ENCODE measurements at places on chromosomes 3 and 15.

DNA sequence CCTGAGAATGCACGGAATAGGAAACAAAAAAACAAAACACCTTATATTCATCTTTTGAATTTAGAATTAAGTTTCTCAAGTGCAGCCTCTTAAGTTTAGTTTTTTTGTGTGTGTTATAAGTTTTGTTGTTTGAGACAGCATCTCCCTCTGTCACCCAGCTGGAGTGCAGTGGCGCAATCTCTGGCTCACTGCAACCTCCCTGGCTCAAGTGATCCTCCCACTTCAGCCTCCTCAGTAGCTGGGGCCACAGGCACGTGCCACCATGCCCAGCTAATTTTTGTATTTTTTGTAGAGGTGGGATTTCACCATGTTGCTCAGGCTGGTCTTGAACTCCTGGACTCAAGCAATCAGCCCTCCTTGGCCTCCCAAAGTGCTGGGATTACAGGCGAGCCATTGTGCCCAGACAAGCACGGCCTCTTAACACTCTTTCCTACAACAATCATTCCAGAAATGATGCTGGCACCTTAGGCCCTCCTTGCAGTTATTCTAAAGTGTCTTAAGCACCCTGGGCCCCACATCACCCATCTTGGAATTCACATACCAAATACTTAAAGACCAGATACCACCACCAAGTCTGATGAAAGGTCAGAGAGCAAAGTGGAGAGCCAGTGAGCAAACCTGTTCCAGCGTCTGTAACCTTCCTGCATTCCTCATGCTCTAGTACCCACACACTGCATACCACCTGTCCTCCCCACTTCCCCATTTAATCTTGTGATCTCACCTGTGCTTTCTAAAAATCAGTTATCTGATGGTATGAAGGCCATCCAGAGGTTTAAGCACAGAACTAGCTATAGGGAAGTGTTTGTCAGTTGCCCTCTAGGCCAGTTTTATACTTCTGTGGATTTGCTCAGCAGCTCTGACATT, 6.9 kb upstream of the SPG11 start:
- no peak for DNase-seq

DNA sequence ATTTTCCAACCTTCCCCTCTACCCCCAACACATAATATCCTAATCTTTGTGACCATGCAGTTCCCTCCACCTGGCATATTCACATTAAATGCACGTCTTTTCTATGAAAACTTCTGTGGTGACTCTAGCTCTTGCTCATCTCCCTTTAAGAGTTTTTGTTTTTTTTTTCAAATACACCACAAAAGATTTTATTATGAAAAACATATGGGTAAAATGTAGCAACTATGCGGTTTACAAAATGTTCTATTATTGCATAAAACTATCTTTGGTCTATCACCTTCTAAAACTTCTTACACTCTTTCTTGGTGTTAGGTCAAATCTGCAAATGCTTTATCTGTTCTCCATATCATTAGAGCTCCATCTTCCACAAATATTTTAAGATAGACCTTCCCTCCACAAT, 38.6 kb upstream of the ADGRG7 start:
- DNase-seq, result no peak

DNA sequence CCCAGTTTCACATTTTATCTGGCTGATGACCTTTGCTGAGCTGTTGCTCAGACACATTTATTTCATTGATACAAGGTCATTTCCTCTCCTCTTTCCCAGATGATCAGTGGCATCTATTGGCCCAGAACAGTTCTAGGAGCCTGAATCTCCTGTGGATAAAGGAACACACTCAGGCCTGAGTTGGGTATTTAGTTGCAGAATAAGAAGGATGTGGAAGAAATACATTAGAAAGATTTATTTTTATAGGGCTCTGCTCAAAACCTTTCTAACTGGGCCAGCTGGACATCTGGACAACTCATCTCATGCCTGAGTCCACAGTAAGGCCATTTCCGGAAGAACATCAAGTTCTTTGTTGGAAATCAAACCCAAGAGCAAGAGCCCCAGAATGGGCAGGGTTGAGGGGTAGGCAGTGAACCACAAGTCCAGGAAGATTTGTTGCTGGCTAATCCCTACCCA, 19.7 kb upstream of the MFGE8 start:
- DNase-seq, result no peak

- no peak for DNase-seq
Observed at GRCh38 chr3:114442246-114442645, 148.4 kb downstream of the TIGIT start.

DNA sequence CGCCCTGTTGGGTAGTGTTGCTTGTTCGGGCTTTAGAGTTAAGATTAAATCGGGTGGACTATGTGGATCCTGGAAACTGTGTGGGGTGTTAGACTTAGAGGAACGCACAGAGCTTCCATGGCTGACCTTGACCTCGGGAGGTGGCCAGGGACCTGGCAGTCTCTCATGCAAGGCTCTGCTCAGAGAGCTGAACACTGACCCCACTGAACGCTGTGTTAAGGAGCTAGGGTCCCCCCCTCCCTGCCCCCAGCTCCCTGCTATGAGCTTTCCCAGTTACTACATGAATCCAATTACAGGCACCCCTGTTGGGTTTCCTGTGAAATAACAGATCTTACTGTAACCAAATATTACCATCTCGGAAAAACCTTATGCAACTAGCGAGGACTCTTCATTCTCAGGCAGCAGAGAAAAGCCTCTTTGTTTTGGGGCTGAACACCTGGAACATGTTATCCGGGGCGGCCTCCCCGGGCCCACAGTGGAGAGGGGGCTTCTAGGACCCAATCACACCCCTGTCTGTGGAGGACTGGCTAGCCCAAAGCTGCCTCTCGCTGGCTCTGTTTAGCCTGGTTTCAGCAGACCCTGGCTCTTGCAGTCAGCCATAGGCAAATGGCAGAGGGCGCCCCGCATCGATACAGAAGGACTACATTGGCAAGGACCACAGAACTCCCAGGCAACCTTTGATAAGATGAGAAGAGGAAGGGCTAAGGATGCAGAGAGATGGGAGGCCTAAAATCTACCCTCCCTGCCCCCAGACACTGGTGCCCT, 25.8 kb upstream of the ALDH1A3 start:
- DNase-seq, result no peak

- DNase-seq, result no peak
Observed at GRCh38 chr15:90686435-90687218, 30.5 kb upstream of the BLM start.

DNA sequence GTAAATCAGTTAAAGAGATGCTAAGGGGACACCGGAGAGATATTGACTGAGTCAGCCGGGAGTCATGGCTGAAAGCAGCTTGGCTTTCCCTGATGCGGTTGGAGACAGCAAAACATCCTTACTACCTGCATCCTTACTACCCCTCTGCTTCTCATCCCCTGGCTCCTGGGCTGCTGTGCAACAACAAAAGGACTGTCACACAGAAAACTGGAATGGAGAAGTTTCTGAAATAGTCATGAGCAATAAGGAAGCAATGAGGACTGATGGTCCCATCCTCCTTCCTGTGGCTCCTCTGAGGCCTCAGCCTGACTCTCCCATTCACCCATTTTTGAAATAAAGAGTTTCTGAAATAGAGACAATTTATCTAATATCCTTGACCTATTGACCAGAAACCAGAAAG, 1.1 kb downstream of the HCLS1 start:
- DNase-seq, result no peak

DNA sequence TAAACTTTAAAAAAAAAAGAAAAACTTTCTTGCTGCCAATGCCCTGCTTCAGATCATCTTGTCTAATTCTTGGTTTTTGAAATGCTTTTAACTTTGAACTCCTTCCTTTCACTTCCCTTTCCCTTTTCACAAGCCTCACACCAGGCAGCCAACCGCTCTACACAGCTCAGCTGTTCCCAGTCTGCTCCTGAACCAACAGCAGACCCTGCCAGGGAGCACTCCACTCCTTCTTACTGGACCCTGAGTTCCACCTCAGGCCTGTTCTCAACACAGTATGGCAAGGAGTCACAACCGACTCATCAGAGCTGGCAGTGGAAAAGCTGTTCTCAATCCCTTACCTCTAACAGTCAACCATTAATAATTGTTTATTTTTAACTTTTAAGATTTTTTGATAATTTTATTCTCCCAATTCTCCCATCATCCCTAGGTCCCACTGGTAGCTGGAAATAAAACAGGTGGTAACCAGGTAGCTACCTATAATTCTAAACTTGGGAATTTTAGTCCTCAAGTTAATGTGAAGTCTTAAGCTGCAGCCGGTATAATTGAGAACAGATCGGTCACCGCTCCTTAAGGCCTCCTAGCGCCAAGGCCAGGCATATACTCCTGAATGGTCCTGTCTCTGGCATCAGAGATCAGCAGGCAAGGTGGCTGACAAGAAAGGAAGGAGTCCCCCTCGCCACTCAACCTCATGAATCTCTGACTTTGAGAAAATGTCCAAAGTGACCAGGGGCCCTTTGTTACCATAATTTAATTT, 43.9 kb downstream of the BOC start:
- DNase-seq, result no peak

GRCh38 chr3:19226479-19226878, 78.2 kb downstream of the KCNH8 start:
- DNase-seq, result no peak

GRCh38 chr15:88300089-88300488, 43.5 kb upstream of the NTRK3 start:
- no peak for DNase-seq

GRCh38 chr3:115146032-115146417, 1.1 kb downstream of the ZBTB20 start:
- DNase-seq, result peak; percentile 26

GRCh38 chr3:114155370-114155821, 23.5 kb downstream of the DRD3 start:
- DNase-seq, result no peak

GRCh38 chr3:101063401-101063800, 70.2 kb upstream of the ABI3BP start:
- no peak for DNase-seq

DNA sequence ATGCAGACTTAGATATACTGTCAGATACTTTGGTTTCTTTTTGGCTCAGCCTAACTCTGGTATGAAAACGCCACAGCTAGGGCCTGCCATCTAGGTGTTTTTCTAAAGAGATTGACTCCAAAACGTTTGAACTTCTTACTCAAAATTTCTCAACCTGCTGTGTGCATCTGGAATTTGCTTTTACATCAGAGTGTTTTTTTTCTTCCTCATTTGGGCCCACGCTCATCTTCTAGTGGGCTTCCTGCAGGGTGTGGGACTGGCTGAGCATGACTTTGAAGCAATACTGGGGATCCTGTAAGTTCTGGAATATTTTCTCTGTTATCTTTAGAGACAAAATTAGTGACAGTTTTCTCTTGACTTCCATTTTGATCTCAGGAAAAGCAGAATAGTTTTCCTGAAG, 117.8 kb downstream of the NR1D2 start:
- DNase-seq, result no peak

DNA sequence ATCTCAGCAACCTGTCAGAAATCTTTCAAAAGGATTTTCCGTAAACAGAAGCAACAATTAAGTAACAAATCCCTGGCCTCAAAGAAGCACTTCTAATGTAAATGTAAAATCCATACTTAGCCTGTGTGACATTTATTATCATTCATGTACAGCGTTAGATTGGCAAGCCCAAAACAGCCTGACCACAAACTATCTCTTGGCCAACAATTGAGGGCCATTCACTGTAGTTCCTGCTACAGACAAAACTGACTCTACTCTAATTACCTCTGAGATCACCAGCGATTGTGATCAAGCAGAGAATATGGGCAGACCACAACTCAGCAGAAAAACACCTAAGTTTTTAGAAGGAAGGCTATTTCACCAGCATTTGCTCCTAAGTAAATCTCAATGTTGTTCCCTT, 9.2 kb downstream of the SHQ1 start:
- DNase-seq, result no peak

GRCh38 chr15:79872358-79873017, 24.3 kb downstream of the MTHFS start:
- DNase-seq, result no peak

- no peak for DNase-seq
Observed at GRCh38 chr3:66092175-66092995, 53.7 kb upstream of the MAGI1 start.

DNA sequence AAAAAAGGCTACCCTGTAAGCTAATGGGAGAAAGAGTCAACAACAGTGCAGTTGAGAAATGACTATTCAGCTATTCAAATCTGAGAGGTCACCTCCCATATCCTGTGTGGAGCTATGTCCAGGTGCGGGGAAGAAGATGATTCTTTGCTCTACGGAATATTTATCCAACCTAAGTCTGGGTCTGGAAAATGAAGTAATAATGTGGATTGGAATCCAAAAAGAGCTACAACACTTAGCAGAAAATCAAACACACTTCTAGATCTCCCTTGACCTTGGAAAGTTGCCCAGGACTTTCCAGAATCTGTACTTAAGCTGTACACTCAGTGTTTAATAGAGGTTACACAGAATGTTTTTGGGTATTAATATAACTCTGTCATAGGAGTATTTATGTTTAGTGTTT, 251.9 kb downstream of the NAALADL2 start:
- DNase-seq, result no peak

DNA sequence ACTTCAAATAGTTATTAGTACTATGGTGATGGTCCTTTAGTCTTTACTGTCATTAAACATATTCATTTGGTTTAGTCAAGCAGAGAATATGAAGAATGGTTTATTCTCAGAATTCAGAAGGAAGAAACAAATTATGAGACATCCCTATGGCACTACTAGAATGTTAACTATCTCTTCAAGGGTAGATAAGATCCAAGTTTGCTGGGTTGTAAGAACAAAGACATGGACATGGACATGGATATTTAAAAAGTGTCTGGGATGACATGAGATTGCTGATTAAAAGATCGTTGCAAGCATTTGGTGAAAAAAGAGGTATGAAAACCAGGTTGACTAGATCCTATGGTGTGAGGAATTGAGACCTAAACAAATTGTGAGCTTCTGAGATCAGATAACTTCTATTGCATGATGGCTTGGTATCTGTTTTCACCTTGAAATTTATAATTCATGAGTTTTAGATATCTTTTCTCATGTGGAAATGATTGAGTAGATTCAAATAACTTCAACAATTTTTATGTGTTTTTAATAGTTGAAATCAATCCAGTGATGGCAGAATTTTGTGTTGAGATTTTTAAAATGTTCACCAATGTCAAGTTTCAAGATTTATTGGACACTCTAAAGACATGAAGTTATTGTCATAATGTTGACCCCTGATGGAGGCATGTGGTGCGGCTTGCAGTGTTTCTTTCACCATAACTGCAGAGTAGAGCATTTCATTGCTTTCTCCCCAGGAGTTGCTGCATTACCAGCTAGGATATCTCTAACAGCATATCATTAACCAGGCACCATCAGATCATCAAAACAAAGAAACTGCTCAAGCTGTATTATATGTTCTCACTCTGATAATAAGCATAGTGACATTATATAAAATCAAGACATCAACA, 72.6 kb downstream of the NAALADL2 start:
- no peak for DNase-seq

- no peak for DNase-seq
Observed at GRCh38 chr3:29971895-29972294, 634.5 kb upstream of the TGFBR2 start.

GRCh38 chr3:119600732-119601131, 3.0 kb downstream of the PLA1A start:
- no peak for DNase-seq

GRCh38 chr3:183539811-183540210, 15.7 kb downstream of the KLHL6 start:
- DNase-seq, result no peak

All from 8988T (cell line).